ENCODE measurements at places on chromosomes 1 and 21. TPM values are rescaled to one million over a fixed set of nuclear protein-coding genes. Genes with fewer than 3 reads are reported as not detected.

The CNKSR1 gene
- total RNA-seq = not detected

The LTN1 gene
- total RNA-seq = 26.0 TPM

The CA6 gene
- not detected for total RNA-seq

The NR0B2 gene
- not detected for total RNA-seq

The DCST2 gene
- total RNA-seq = not detected

The LIN28A gene
- not detected for total RNA-seq

The TCEA3 gene
- total RNA-seq = 16.3 TPM

The PLA2G2C gene
- not detected for total RNA-seq

The USP33 gene
- total RNA-seq = 77.6 TPM

The PRELP gene
- total RNA-seq = under 0.01 TPM

The CFAP74 gene
- not detected for total RNA-seq

The CNTN2 gene
- total RNA-seq = not detected

The AKNAD1 gene
- total RNA-seq = not detected

The TCP10L gene
- 0.97 TPM for total RNA-seq

The NLRP3 gene
- total RNA-seq = 0.76 TPM

The IFNLR1 gene
- total RNA-seq = not detected

The KCNJ9 gene
- total RNA-seq = 0.13 TPM

The PADI2 gene
- total RNA-seq = 0.13 TPM

The DR1 gene
- 68.8 TPM for total RNA-seq

The MFN2 gene
- 59.8 TPM for total RNA-seq

The MROH9 gene
- total RNA-seq = not detected

The ZBTB48 gene
- 16.4 TPM for total RNA-seq

The ASCL5 gene
- total RNA-seq = not detected

The PAQR6 gene
- 0.63 TPM for total RNA-seq

The LMX1A gene
- not detected for total RNA-seq

The RXFP4 gene
- total RNA-seq = not detected

The ATP1A2 gene
- 0.13 TPM for total RNA-seq

The C1orf210 gene
- not detected for total RNA-seq

The LCE2C gene
- total RNA-seq = not detected

The ST6GALNAC5 gene
- 12.2 TPM for total RNA-seq

The SLC16A4 gene
- 28.1 TPM for total RNA-seq

The KLF17 gene
- total RNA-seq = 0.11 TPM

The MNDA gene
- total RNA-seq = not detected
